ENCODE measurements at places on chromosomes 6 and 20.

- no peak for DNase-seq
Observed at GRCh38 chr6:109531446-109531845, 48.4 kb upstream of the ZBTB24 start.

GRCh38 chr20:32976746-32977145 is 27.5 kb downstream of the SUN5 start:
- DNase-seq: no peak

DNA sequence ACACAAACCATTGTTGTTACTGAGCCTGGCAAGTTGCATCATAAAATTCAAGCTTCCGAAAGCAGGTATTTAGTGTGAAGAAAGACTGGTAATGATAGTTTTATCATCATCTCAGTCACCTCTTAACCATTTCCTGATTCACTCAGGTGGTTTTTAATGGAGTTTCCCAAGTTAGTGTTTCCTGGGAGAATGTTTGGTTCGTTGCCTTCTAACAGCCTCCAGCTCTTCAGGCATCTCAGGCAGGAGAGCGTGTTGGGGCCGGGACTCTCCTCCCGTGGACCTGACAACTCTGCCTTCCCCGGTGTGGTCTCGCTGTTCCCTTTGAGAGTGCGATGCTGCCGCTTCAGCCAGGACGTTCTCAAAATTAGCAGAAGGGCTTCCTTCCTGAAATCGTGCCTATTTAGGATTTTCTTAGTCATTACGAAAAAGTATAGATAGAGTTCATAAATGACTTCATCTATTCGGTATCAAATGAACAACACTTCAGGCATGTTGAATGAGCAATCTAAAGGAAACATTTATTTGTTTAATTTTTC is 105.0 kb upstream of the QKI start:
- peak; percentile 22 for DNase-seq

GRCh38 chr6:30763618-30764489 is 19.5 kb upstream of the IER3 start:
- no peak for DNase-seq

- DNase-seq: no peak
Observed at GRCh38 chr20:14997791-14998190, 660.4 kb upstream of the FLRT3 start.

DNA sequence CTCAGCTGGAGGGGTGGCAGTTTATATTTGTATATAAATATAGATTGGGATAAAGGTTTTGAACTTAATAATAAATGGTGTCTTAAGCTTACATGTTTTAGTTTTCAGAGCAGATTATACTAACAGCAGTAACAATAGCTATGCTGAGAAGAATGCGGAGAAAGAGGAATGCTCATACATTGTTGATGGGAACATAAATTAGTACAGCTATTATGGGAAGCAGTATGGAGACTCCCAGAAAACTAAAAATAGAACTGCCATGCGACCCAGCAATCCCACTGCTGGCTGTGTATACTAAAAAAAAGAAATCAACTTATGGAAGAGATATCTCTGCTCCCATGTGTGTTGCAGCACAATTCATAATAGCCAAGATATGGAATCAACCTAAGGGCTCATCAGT is 127.9 kb downstream of the BCKDHB start:
- no peak for DNase-seq

DNA sequence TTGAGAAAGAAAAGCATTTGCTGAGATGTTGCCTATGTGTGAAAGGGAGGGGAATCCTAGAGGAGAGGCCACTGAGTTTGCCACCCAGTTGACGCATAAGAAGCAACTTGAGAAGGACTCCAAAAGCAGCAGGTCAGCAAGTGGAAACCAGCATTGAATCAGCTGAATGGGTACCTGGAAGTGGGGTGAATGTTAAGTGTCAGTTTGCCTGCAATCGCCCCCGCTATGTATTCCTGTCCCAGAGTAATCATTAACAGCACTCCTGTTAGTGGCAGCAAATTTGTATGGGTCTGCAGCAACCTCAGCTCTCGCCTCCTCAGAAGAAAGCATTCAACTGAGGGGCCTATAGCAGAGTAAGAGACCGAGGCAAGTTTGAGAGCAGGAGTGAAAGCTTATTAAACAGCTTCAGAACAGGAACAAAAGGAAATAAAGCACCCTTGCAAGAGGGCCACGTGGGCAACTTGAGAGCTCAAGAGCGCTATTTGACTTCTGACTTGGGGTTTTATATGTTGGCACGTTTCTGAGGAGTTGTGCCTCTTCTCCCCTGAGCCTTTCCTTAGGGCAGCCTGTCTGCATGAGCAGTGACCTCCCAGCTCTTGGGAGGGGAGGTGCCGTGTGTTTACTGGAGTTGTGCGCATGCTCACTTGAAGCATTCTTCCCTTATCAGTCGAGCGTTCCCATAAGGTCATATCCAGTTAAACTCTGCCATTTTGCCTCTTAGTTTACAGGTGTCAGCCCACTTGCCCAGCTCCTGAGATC is 122.6 kb upstream of the PHACTR1 start:
- DNase-seq: no peak

DNA sequence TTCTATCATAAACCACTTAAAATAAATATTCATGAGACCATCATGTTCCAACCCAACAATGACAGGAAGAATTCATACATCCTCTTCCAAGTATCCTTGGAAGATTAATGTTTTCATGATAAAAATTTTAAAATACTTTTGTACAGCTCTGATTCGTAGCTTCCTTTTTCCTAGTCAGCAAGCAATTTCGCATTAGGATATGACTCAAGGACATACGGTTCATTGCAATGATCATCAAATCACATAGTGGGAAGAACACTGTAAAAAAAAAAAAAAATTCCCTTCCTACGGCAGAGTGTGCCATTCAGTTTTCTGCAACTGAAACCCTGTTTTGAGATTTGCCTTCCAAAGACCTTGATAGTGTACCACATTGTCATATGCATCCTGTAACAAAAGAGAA is 35.3 kb upstream of the GFOD1 start:
- DNase-seq: peak; percentile 44

GRCh38 chr6:119612911-119613381 is 263.4 kb upstream of the MAN1A1 start:
- no peak for DNase-seq

DNA sequence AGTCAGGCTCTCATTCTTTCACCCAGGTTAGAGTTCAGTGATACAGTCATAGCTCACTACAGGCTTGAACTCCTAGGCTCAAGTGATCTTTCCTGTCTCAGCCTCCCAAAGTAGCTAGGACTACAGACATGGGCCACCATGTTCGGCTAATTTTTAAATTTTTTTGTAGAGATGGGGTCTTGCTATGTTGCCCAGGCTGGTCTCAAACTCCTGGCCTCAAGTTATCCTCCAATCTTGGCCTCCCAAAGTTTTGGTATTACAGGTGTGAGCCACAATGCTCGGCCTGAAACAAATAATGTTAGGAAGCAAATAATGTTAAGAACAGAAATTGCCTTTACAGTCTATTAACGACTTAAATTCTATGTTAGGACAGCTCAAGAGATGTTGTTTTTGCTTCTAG is 1.8 kb upstream of the UBR2 start:
- DNase-seq: no peak

GRCh38 chr20:10077081-10077471 is 42.3 kb downstream of the ANKEF1 start:
- DNase-seq: peak; percentile 2

- peak; percentile 44 for DNase-seq
Observed at GRCh38 chr6:101683884-101684283, 290.4 kb downstream of the GRIK2 start.

- DNase-seq: no peak
Observed at GRCh38 chr6:138196122-138196738, 22.1 kb downstream of the PBOV1 start.
